ENCODE measurements at places on chromosomes 1 and 21.

DNA sequence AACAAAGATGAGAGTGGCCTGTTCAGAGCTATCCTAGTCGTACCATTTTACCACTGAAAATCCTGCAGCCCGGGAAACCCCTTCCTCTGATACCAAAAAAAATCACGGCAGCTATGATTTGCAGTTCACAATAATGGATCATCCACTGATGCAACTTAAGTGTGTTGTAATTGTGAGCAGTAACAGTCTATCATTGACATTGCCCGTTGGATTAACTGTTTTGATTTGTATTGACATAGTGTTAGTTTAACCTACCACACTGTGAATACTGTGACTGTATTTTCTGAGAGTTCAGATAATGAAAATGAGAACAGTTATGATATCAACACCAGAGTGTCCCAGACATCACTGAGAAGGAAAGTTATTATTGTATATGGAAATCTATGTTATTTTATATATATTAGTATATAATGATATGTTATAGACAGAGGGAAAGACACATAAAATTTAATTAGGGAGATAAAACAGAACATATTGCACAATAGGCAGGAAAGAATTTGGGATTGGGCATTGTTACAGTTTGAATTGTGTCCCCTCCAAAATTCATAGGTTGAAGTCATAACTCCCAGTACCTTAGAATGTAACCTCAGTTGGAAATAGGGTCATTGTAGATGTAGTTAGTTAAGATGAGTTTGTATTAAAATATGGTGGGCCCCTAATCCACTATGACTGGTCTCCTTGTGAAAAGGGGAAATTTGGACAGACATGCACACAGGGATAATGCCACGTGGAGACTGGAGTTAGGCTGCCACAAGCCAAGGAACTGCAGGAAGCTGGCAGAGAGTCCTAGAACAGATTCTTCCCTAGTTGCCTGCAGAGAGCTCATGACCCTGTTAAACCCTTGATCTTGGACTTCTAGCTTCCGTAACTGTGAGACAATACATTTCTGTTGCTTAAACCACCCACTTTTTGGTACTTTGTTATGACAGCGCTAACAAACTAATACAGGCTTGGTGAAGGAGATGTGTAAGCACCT is 54.4 kb downstream of the TLCD4 start:
- no peak for DNase-seq

- no peak for DNase-seq
Observed at GRCh38 chr1:118461154-118461553, 276.1 kb upstream of the SPAG17 start.

DNA sequence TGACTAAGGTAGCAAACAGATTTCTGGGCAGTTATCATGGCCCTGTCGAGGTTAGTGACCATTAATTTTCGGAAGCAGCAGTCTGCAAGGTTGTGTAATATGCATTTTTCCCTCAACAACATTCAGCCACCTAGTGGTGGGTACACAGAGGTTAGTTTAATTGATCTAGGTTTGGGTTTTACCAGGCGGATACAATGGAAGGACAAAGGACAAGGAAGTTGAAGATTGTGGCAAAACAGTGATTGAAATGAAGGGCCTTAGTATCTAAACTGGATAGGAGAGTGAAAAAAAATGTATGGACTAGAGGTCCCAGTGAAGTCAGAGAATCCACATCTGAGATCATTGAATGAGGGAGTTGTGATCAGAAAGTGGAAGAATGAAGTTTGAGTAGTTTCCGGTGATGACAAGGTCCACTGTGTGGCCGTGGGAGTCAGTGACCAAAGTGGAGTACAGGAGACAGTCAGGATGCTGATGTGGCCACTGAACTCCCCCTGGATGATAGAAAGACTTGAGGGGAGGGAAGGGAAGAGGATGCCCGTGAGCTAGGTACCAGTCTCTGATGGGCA is 2.8 kb downstream of the ARMH1 start:
- no peak for DNase-seq

DNA sequence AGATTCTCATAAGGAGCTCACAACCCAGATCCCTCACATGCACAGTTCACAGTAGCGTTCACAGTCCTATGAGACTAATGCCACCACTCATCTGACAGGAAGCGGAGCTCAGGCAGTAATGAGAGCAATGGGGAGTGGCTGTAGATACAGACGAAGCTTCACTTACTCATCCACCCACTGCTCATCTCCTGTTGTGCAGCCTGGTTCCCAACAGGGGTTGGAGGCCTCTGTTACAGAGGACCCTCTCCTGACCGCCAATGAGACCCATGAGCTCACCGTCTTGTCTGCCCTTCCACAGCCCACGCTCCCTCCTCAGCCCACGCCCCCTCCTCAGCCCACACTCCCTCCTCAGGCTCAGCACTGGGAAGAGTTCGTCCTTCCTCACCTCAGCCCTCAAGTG is 39.6 kb downstream of the RSPH1 start:
- DNase-seq, result peak; percentile 44

DNA sequence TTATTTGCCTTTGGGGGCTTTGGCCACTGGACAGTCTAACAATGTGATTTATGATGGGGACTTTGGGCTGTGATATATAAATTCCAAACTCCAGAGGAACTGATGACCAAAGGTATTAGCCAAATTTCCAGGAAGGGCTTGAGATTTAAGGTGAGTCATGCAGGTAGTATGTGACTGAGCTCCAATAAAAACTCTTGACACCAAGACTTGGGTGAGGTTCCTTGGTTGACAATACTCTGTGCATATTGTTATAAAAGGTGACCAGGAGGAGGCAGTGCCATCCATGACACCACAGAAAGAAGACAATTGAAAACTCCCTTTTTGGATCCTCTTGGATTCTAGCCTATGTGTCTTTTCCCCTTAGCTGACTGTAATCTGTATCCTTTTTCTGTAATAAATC is 392.7 kb upstream of the LRRC7 start:
- DNase-seq, result no peak

All from activated CD4-positive, alpha-beta T cell treated with anti-CD3 and anti-CD28 coated beads for 24 hours (primary cell).